ENCODE measurements at places on chromosomes 3 and 15. TPM values are rescaled to one million over a fixed set of nuclear protein-coding genes. Genes with fewer than 3 reads are reported as not detected.
A peak's percentile ranks its signal among the peaks of the same experiment; 100 is the strongest.

Gene PLA2G4E
- total RNA-seq: not detected

Gene GRK7
- not detected for total RNA-seq

DNA sequence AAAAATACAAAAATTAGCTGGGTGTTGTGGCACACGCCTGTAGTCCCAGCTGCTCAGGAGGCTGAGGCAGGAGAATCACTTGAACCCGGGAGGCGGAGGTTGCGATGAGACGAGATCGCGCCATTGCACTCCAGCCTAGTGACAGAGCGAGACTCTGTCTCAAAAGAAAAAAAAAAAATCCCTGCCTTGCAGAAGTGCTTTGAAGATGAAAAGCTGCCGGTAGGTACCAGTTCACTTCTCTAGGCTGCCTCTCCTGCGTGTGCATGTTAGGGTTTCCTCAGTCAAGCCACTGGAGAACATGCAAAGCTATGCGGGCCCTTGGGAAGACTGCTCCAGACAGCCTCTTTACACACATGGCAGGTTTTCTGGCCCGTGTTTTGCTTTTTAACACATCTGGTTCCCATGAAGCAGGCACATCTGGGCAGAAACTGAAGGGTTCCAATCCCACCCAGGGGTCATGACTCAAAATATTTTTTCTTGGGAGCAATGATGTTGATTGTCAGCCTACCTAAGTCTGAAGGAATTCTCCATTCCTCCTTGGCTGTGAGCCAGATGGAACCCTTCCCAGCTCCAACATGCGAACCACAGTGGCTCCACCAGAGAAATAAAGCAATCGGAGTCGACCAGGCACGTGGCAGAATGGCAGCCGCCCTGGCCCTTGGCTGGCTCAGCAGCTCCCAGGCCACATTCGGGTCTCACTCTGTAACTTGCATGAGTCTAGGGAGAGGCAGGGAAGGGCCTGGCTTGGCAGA is 29.6 kb downstream of the MGLL start:
- peaks cover 44% of the 10 kb centered on the region for H3K4me1 ChIP-seq
- no peak overlapping the region for H3K27ac ChIP-seq
- no peak overlapping the region for H3K4me3 ChIP-seq
- no peaks in the 10 kb centered on the region for H3K36me3 ChIP-seq

GRCh38 chr3:48561045-48561736 is 2.4 kb downstream of the UCN2 start:
- no peak overlapping the region for H3K27ac ChIP-seq
- peaks cover 5% of the 10 kb centered on the region for H3K4me1 ChIP-seq
- H3K27me3 ChIP-seq: no peaks in the 10 kb centered on the region
- peak; percentile 31 for DNase-seq

DNA sequence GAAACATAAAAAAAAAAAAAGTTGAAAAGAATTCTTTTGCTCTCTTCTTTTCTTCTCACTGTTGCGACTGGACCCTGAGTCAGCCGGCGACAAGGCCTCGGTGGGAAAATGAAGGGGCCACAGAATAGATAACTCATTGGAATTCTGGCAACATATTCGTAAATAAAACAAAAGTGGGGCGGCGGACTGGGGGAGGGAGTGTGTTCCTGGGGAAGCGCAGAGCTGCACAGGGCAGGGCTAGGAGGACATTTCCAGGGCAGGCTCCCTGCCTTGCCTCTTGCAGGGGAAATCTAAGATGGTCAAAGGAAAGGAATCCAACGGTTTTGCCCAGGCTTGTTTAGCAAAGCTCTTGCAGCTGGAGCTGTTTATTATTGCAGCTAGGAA is 1042.8 kb upstream of the NR2F2 start:
- DNase-seq: no peak
- no peaks in the 10 kb centered on the region for H3K36me3 ChIP-seq
- no peak overlapping the region for H3K4me3 ChIP-seq
- H3K27me3 ChIP-seq: no peaks in the 10 kb centered on the region

DNA sequence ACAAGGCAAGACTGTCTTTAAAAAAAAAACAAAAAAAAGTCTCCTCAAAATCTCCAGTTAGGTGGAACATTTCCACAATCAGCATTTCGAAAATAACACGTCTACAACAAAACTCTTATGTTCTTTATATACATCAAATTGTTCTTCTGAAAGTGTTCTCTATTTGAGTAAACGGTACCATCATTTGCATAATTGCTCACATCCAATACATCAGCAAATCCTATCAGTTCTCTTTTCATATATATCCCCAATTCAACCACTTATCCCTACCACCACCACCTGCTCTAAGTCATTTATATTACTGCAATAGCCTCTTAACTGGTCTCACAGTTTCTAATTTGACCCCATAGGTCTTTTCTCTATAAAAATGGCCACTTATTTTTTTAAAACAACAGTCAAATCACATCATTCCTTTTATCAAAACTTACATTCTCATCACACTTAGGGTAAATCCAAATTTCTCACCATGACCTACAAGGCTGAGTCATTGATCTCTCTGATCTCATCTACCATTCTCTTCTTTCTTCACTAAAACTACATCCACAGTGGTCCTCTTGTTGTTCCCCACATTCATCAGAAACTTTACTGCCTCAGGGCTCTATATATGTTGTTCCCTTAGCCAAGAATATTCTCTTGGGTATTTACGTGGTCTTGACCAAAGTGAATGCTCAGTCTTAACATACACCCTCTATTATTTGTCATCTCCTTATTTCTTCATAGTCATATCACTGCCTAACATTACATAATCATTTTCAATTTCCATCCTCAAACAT is 237.0 kb downstream of the SCAPER start:
- H3K4me1 ChIP-seq: no peaks in the 10 kb centered on the region
- no peak for DNase-seq
- H3K27ac ChIP-seq: no peak overlapping the region
- no peak overlapping the region for H3K4me3 ChIP-seq
- no peaks in the 10 kb centered on the region for H3K36me3 ChIP-seq

GRCh38 chr15:80846031-80846815 is 67.1 kb downstream of the CEMIP start:
- no peak for DNase-seq
- H3K27ac ChIP-seq: no peak overlapping the region
- H3K4me1 ChIP-seq: no peaks in the 10 kb centered on the region

DNA sequence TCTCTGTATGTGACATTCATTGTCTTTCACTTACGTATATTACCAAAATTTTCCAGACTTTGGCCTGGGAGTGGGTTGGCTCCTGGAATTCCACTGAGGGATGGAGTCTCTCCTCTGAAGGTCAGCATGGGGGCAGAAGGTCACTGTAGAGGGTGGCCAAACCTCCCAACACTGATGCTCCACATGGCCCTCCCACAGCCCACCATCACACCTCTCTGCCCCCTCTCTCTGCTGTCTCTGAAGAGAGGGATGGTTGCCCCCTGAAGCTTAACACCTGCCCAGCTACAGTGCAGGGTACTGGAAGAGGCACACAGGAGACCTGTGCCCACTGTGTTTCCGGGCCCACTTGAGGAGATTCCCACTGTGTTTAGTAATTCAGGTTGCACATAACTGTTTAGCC is 52.2 kb downstream of the CMTM6 start:
- H3K36me3 ChIP-seq: no peaks in the 10 kb centered on the region
- peak; percentile 4 for DNase-seq
- peaks cover 14% of the 10 kb centered on the region for H3K4me1 ChIP-seq
- no peak overlapping the region for H3K4me3 ChIP-seq
- H3K27me3 ChIP-seq: no peaks in the 10 kb centered on the region

GRCh38 chr15:68982976-68983563 is 31.4 kb upstream of the NOX5 start:
- H3K4me1 ChIP-seq: no peaks in the 10 kb centered on the region
- no peaks in the 10 kb centered on the region for H3K36me3 ChIP-seq
- no peak overlapping the region for H3K27ac ChIP-seq
- no peak for DNase-seq
- no peaks in the 10 kb centered on the region for H3K27me3 ChIP-seq

- H3K27me3 ChIP-seq: no peaks in the 10 kb centered on the region
- no peak overlapping the region for H3K4me3 ChIP-seq
- no peaks in the 10 kb centered on the region for H3K36me3 ChIP-seq
- H3K27ac ChIP-seq: peak overlapping the region; percentile 49
Observed at GRCh38 chr3:73727117-73727821, 102.5 kb upstream of the PDZRN3 start.

GRCh38 chr3:133119176-133119575 is 81.0 kb downstream of the TMEM108 start:
- H3K36me3 ChIP-seq: no peaks in the 10 kb centered on the region
- no peak overlapping the region for H3K27ac ChIP-seq
- no peak for DNase-seq
- H3K4me3 ChIP-seq: no peak overlapping the region
- no peaks in the 10 kb centered on the region for H3K4me1 ChIP-seq
- no peaks in the 10 kb centered on the region for H3K27me3 ChIP-seq

DNA sequence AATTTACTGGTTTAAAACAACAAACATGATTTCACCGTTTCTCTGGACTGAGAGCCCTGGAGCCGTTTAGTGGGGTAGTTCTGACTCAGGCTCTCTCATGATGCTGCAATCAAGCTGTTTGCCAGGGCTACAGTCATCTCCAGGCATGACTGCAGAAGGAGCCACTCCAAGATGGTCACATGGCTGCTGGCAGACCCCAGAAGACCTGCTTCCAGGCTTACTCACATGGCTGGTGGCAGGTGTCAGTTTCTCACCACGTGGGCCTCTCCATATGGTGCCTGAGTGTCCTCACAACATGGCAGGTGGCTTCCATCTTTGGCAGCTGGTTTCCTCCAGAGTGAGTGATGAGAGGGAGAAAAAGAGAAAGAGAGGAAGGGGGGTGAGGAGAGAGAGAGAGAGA is 378.3 kb upstream of the RGMA start:
- no peak overlapping the region for H3K27ac ChIP-seq
- H3K36me3 ChIP-seq: no peaks in the 10 kb centered on the region
- no peaks in the 10 kb centered on the region for H3K4me1 ChIP-seq
- no peaks in the 10 kb centered on the region for H3K27me3 ChIP-seq
